Epithelial cell of prostate (primary cell): ENCODE measurements at places on chromosomes 16 and 17.
A peak's percentile ranks its signal among the peaks of the same experiment; 100 is the strongest.

- peak; percentile 57 for DNase-seq
These were observed 54.0 kb downstream of the CNGB1 start for GRCh38 chr16:57916735-57917438.

- no peak for DNase-seq
These were observed 1.7 kb upstream of the DVL2 start for GRCh38 chr17:7235693-7236665.

DNA sequence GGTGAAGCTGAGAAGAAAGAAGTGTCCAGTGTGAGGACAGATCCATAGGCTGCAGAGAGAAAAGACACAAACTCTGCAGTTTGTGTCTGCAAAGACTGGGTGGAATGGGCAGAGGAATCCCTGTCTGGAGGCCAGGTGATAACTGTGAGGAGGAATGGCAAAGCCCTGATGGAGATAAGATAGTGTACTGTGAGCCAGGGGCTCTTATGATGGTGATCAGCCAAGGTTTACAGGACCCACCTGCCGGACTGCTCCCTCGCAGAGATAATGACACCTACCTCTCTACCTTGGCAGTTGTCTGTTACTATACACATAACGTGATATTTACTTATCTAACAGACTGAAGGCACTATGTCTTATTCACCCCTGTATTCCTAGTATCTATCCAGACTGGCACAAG lies 92.6 kb upstream of the ASIC2 start:
- no peak for DNase-seq

- DNase-seq = no peak
These were observed 6.7 kb upstream of the TOB1 start for GRCh38 chr17:50872710-50873424.

DNA sequence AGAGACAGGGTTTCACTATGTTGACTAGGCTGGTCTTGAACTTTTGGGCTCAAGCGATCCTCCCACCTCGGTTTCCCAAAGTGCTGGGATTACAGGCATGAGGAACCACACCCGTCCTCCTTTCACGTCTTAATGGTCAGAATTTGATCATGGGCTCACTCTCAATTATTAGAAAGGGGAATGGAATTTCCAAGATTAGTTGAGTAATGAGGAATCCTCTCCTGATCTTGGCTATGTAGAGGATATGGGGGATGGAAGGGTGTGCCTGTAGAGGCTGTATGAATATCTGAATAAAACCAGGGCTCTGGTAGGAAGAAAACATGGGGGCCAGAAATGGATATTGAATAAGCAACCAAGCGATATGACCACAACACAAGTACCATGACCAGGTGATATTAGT lies 25.9 kb upstream of the SMURF2 start:
- DNase-seq = no peak
